ENCODE measurements at places on chromosomes 7 and 10.

- no peak for DNase-seq
Measured at GRCh38 chr10:5168897-5169420, 16.0 kb downstream of the AKR1C8 start.

DNA sequence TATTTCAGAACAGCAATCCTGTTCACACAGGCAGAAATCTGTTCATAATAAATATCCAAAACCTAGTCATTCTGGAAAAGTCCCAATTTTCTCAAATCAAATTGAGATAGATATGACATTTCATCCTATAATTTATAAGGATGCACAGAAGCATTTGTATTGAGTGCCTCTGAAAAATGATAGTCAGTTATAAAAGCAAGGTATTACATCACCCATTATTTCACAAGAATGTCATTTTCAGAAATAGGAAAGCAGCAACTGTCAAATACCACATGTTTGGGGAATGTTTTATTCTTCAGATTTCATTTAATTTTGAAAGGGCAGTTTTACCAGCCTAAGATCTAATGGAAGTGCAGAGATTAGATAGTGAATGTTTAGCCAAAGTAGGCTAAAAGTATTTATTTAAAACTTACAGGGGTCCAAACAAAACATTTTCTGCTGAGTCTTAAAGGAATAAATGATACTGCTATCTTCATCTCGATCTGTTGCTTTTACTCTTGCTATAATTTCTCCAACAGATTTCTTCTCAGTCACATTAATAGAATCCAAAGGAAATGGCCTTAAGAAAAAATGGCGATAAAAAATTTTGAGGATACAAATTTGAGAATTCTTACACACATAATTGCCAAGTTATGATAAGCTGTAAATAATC lies 185.8 kb downstream of the HGF start:
- DNase-seq: no peak

- no peak for DNase-seq
Measured at GRCh38 chr10:125118011-125118611, 42.3 kb downstream of the CTBP2 start.

- no peak for DNase-seq
Measured at GRCh38 chr7:1937252-1937605, 267.2 kb downstream of the ELFN1 start.

DNA sequence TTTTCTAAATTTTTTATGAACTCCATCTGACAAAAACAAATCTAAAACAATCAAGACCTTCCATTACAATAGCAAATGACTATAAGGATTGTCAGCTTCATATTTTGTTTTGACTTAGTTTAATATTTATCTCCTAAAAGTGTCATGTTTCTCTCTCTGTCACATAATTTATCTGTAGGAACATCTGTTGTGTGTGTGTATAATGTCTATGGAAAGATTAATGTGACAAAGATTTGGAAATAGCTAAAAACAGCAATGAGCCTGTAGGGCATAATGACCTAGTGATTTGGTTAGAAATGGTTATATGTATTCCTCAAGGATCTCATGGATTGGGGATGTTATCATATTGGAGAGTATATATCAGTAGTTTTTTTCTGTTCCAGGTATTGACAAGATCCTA lies 69.6 kb upstream of the MDFIC start:
- DNase-seq: no peak

DNA sequence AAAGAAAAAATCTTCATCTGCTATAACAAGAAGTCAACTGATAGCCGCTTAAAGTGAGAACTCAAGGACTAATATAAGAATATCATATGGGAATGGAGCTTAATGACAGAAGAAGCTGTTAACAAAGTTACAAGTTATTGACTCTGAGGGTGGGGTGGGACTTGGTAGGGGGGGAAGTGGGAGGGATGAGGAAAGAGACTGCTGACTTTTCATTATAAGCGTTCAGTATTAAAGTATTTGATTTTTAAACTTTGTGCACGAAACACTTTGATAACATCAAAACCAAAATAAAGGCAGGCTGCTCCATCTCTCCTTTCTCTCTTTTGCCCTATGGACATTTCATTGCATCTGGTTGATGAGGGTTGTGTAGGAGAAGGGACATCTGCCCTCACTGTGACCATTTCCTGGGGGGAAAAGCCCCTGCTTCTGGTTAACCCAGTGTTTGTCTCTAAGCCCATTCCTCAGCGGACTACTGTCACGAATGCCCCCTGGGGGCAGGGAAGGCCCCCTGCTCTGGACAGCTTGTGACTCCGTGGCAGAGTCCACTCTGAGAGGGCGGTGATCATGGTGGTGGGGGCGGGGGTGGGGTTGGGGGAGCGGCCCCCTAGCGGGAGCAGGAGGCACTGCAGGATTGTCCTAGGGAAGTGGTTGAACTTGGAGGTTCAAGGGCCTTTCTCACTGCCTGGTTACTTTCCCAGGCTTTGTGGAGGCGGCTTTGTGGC lies 17.4 kb downstream of the SLC13A4 start:
- DNase-seq: no peak

DNA sequence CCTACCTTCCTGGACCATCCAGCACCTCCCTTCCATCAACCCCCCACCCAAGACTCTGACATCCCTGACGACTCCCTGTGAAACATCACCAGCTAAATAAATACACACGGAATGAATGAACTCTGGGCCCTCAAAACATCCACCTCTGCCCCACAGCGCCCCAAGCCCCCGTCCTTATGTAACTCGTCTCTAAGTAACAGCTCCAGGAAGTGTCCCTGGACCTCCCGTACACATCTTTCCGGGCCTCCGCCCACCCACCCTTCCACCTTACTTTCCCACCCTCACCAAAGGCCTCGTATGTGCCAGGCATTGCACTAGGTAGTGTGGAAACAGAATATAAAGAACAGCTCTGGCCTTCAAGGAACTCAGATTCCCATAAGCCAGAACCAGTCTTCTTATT lies 27.7 kb upstream of the SLIT1 start:
- DNase-seq: no peak

- DNase-seq: no peak
Measured at GRCh38 chr10:79448732-79449049, 3.3 kb upstream of the ZCCHC24 start.

DNA sequence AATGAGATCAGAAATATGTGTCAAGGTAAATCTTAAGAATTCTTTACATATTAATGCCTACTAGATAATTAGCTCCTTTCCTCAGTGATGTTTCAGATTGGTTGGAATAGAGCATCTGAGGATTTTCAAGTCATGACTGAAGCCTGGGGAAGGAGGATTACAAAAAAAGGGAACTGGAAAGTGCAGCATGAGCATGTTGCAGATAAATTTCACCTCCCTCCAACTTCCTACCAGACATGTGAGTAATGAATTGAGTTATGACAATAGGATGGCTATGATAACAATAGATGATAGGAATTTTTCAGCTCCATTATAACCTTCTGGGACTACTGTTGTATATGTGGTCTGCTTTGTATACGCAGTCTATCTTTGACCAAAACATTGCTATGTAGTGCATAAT lies 104.2 kb upstream of the RAB18 start:
- no peak for DNase-seq

DNA sequence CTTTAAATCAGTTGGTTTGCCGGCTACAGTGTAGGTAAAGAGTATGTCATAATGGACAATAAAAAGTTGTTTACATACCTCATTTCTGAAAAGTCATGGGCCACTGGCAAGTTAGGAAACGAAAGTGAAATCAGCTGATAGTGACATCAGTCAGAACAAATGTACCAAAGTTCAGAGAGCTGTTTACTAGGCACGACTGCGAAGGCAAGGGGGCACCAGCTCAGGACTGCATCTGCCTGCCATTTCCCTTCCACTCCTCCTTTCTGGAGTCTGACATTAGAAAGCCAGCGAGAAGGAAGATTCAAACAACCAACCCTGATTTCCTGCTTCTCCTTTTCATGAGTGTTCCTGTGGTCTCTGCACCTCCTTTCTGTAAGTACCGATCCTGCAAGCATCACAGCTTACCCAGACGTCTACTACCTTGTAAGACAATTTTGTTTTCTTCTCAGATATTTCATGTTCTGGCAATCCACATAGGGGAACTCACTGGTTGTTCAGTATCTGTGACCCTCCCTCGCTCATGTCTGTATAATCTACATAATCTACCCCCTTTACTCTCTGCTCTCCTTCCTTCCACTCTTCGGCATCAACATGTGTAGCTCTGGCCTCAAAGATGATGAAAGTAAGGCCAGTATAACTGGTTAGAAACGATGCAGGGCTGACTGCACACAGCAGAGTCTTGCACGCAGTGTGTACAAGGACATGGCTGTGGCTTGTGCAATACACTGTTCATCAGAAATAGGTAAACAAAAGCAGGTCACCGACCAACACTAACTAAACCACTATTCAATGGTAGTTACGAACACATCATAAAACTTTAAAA lies at the start of gene TMEM140:
Gene TMEM140, plus strand, starts transcription at position 174 of the 823 bp plus-strand sequence. CDS start 16,370 bp downstream, outside the sequence.
- DNase-seq: no peak

- DNase-seq: no peak
Measured at GRCh38 chr10:126917375-126917774, 12.1 kb downstream of the DOCK1 start.

DNA sequence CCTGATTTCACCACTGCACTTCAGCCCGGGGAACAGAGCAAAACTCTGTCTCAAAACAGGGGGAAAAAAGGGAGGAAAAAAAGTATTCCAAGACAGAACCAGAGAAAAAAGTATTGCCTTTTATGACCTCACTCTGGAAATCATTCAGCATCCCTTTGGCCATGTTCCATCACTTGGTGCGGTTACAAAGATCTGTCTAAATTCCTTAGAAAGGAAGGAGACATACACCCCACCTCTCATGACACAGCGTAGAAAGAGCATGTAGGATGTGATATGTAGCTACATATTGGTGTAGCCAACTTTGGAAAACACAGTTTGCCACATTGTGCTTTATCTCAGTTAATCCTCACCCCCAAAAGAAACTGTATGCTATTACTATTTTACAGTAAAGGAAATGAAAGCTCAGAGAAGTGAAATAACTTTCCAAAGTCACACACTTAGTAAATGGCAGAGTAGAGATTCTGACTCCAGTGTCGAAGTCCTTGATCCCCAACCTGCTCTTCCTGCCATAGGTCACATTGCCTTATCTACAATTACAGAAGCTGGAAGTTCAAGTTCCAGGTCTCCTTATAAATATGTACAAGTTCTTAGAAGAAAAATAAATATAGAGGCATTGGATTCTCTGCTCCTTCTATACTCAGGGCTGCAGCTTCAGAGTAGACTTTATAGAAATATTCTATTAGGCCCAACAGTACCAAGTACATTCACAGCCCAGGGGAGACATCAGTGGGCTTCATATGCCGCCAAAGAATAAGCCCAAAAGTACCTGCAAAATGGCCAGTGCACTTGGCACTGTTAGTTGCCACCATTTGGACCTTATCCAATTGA lies 91.6 kb upstream of the KMT2E start:
- peak; percentile 20 for DNase-seq

- peak; percentile 36 for DNase-seq
Measured at GRCh38 chr7:93941945-93942344, 20.4 kb downstream of the GNG11 start.

DNA sequence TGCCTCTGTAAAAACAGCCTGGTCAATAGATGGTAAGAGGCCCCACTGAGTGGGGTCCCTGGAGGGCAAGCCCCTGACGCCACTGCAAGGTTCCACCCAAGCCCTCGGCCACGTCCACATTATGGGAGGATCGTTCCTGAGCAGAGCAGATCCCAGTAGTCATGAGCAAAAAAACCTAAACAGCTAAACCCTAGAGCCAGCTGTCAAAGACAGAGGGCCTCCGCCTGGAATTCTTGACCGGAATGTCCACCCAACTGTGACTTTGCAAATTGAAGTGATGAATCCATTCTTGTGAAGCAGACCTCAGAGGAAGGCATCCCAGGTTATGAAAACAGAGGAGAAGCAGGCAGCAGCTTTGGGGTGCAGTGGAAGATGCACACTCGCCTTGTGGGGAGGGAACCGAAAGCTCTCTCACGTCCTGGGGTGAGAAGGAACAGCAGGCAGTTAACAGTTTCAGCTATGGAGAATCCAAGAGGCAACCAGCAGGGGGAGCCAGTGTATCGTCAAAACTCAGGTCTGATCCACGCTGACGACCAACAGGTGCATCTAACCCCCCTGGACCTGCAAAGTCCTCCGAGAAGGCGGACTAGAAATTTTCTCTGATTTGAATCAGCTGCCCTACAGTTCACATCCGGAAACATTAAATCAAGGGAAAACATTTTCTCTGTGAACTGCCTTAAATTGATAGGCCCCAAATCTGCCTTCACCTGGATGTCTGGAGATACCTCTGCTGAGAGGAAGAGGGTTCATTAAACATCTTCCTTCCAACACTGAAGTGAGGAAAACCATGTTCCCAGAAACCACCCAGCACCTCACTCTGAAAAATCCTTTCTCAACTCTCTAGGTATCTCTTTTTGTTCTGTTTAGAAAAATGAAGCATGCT lies 139.1 kb upstream of the PFKP start:
- peak; percentile 26 for DNase-seq

DNA sequence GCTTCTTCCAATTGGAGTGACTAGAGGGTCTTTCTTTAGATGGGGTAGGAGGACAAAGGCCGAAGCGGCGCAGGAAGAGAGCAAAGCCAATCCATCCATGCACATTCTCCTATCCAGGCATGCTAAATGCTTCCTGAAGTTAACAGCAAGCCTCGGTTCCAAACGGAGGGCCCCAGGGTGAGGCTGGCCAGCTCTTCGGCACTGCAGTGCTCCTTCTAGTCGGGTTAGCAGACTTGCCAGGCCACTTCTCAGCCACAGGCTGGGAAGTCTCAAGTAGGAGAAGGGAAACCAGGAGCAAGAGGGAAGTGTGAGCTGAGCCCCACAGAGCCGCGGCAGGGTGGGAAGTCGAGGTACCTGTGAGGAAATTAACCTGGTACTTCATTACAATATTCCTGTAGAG lies 253.8 kb upstream of the INHBA start:
- DNase-seq: no peak

GRCh38 chr10:132850896-132851295 lies 64.9 kb upstream of the NKX6-2 start:
- DNase-seq: no peak

DNA sequence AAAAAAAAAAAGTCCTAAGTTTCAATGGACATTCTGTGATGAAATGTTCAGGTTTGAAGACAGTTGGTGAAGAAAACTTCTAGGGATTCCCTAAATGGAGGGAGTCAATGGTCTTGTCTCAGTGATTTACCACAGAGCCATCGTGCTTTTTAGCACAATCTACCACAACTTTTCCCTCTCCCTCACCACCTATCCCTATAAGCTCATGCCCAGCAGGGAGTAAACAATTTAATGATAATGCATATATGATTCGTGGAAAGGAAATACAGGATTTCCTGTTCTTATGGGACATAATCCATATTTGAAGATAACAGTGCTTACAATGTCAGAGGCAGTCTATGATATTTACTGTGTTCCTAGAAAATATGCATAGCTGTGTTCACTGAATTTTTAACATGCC lies 38.4 kb upstream of the CD36 start:
- no peak for DNase-seq

GRCh38 chr10:126073606-126074005 lies 177.2 kb downstream of the FANK1 start:
- no peak for DNase-seq

GRCh38 chr10:113907166-113907565 lies 52.7 kb downstream of the NHLRC2 start:
- DNase-seq: no peak

DNA sequence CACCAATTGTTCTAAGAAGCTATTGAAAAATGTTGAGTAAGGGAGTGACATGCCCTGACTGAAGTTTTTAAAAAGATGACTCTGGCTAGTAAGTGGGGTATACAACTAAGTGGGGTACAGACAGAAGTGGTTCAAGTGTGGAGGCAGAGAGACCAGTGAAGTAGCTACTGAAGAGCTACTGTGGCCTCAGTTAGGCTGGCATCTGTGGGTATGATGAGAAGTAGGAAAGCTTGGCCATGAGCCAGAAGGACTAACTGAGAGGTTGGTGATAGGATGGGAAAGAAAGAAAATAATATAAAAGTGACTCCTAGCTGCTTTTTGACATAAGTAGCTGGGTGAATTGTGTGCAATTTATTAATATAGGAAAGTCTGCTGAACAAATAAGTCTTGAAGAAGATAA lies 176.6 kb downstream of the SEMA3D start:
- DNase-seq: no peak
